ENCODE measurements at places on chromosomes 16 and 17. TPM values are rescaled to one million over a fixed set of nuclear protein-coding genes. Genes with fewer than 3 reads are reported as not detected.

Gene TBC1D3
- total RNA-seq: not detected

Gene KRT40
- total RNA-seq: not detected

Gene WDR81
- total RNA-seq: 20.1 TPM

Gene KCNAB3
- 0.18 TPM for total RNA-seq

Gene LPCAT2
- 12.7 TPM for total RNA-seq

Gene ASPHD1
- total RNA-seq: 7.3 TPM

Gene DPEP3
- total RNA-seq: not detected

Gene PTX4
- total RNA-seq: 0.09 TPM

Gene MGAT5B
- total RNA-seq: 0.18 TPM

Gene TOX3
- total RNA-seq: not detected

Gene CES1
- 2.5 TPM for total RNA-seq

Gene ADORA2B
- total RNA-seq: 39.1 TPM

Gene TEDC2
- total RNA-seq: 1.0 TPM

Gene TTYH2
- total RNA-seq: 2.9 TPM

Gene PPL
- total RNA-seq: 5.4 TPM
